Neural progenitor cell (in vitro differentiated cells): ENCODE measurements at places on chromosomes 2 and 18.
A peak's percentile ranks its signal among the peaks of the same experiment; 100 is the strongest.

GRCh38 chr2:64873472-64873924 lies 115.7 kb upstream of the SLC1A4 start:
- peak; percentile 82 for DNase-seq

DNA sequence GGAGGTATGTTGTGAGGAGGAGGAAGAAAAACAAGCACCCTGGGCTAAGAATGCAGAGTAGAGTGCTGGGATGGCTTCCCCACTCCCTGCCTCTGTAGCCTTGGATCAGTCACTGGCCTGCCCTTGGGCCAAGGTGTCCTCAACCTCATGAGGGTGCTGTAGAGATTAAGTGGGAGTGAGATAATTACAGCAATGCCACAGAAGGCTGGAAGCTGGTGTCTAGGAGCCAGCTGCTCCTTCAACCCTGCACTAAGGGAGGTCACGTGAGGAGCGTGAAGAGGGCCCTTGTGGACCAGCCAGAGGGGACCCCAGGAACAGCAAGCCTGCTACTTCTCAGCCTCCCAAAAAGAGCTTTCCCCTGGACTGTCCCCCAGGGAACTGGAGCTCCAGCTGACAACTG lies 95.2 kb downstream of the TTC32 start:
- DNase-seq: no peak

DNA sequence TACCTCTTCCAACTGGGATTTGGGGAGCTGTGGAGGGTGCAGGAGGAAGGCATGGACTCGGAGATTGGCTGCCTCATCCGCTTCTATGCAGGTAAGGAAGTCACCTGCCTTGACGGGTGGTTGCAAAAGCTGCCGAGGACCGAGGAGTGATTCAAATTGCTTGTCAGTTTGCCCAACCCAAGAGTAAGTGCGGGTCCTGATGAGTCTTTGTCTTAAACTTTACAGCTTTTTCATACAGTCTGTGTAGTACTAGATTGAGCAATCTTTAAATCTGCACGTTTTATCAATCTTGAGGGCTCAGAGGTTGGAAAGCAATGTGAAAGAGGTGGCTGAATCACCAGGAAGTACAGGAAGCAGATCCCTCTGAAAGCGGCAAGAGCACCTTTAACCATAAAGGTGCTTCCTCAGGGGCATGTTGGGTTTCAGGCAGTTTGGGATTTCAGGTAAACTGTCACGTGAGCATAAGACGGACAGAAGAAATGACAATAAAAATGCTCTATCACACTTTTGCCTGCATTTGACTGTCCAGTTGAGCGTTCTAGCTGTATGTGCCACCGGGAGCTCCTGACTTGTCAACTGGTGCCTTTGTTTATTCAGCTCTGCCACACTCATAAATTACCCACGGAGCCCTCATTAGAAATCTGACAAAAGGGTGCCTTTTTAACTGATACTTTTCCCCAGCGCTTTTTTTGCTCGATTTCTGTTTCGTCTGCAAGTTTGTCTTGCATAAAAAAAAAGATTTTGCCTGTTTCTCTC lies 2.0 kb downstream of the PHLPP1 start:
- DNase-seq: no peak

- no peak for DNase-seq
Measured at GRCh38 chr18:10381951-10382350, 72.5 kb upstream of the APCDD1 start.

- DNase-seq: no peak
Measured at GRCh38 chr2:85661139-85661858, 6.7 kb downstream of the SFTPB start.

DNA sequence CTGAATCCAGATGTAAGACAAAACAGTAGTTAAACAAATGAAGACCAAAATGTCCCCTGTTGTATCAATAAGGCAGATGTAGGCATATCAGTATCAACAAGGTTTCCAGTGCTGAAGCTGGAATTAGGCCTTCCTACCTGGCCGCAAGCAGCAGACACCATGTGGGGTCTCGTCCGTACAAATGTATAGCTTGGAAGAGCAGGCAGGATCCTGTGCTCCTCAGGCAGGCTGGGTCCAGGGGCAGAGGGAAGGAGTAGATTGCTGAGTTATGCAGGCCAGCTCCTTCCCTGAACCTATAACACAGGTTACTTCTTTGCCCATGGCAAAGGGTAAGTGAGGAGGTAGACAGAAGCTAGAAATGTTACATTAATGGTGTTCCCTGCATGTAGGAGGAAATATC lies 23.5 kb downstream of the NTSR2 start:
- no peak for DNase-seq

DNA sequence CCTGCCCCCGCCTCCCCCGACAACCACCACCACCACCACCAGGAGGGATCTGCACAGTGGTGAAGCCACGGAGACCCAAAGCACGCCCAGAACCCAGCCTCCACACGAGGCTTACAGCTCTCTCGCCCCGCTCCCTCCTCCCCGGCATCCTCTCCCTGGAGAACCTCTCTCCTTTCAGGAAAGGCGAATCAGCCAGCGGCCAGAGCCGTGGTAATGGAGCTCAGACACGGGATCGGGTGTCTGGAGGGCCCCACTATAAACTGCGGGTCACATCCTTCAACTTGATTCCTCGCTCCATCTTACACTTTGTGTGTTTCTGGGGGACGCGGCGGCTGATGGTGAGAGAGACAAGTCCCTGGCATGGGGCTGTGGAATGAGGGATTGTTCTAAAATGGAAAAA lies 271.5 kb upstream of the SIX2 start:
- no peak for DNase-seq

DNA sequence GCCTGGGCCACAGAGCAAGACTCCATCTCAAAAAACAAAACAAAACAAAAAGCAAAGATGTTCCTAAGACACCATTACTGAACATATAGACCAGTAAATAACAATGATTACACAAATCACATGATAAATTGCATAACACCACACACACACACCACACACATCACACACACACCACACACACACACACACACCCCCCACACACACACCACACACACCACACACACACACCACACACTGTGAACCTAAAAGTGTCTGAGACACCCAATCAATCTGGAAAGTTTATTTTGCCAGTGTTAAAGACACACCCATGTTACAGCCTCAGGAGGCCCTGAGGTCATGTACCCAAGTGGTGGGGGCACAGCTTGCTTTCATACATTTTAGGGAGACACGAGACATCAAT lies 62.6 kb upstream of the ASAP2 start:
- DNase-seq: no peak
